ENCODE measurements at places on chromosomes 2 and 18. TPM values are rescaled to one million over a fixed set of nuclear protein-coding genes. Genes with fewer than 3 reads are reported as not detected.

PLEKHM3 gene
- 17.2 TPM for total RNA-seq

QPCT gene
- 3.9 TPM for total RNA-seq

VIL1 gene
- total RNA-seq = not detected

CDH2 gene
- total RNA-seq = 2.0 TPM

TEKT4 gene
- total RNA-seq = not detected

POTEC gene
- total RNA-seq = not detected

IL36RN gene
- not detected for total RNA-seq

IL1F10 gene
- total RNA-seq = not detected

CERKL gene
- total RNA-seq = not detected

HTR2B gene
- total RNA-seq = 92.5 TPM

APLF gene
- total RNA-seq = 9.4 TPM

SNRNP200 gene
- total RNA-seq = 39.8 TPM

AQP12B gene
- not detected for total RNA-seq

RAB6D gene
- under 0.01 TPM for total RNA-seq

SCYGR6 gene
- not detected for total RNA-seq

CYTIP gene
- total RNA-seq = not detected

MAB21L4 gene
- not detected for total RNA-seq

IGFBP5 gene
- 1,100 TPM for total RNA-seq

ITGB1BP1 gene
- total RNA-seq = 44.6 TPM

CNTNAP5 gene
- total RNA-seq = not detected

VWA3B gene
- total RNA-seq = 0.26 TPM

ANKRD30BL gene
- total RNA-seq = not detected

GREB1L gene
- total RNA-seq = 0.26 TPM

ADCYAP1 gene
- total RNA-seq = not detected

IGFBP2 gene
- 36.3 TPM for total RNA-seq

ZSWIM2 gene
- total RNA-seq = under 0.01 TPM

ABCG5 gene
- not detected for total RNA-seq

TOGARAM2 gene
- total RNA-seq = 0.26 TPM

MBD1 gene
- total RNA-seq = 53.3 TPM

LYG1 gene
- total RNA-seq = 0.50 TPM

SP3 gene
- 125 TPM for total RNA-seq

CREG2 gene
- total RNA-seq = under 0.01 TPM

PLGLB2 gene
- 1.7 TPM for total RNA-seq

NDUFB3 gene
- 69.9 TPM for total RNA-seq

PCARE gene
- under 0.01 TPM for total RNA-seq

ITGB6 gene
- not detected for total RNA-seq

ASB18 gene
- total RNA-seq = not detected

OTOS gene
- not detected for total RNA-seq

TBR1 gene
- total RNA-seq = not detected

GKN1 gene
- total RNA-seq = not detected

NDC80 gene
- total RNA-seq = 9.7 TPM

CYS1 gene
- total RNA-seq = 5.1 TPM

MAIP1 gene
- 24.8 TPM for total RNA-seq

DYSF gene
- not detected for total RNA-seq

PAX8 gene
- 0.51 TPM for total RNA-seq

EPB41L3 gene
- total RNA-seq = 37.0 TPM

LYG2 gene
- not detected for total RNA-seq

PSMA8 gene
- total RNA-seq = not detected

TMEFF2 gene
- total RNA-seq = 0.33 TPM

SPDYA gene
- total RNA-seq = 0.77 TPM

B3GNT7 gene
- total RNA-seq = 0.17 TPM

ALPI gene
- not detected for total RNA-seq
